Right hindlimb (tissue), 1 donor: ENCODE measurements at places on chromosomes 5 and 9.

DNA sequence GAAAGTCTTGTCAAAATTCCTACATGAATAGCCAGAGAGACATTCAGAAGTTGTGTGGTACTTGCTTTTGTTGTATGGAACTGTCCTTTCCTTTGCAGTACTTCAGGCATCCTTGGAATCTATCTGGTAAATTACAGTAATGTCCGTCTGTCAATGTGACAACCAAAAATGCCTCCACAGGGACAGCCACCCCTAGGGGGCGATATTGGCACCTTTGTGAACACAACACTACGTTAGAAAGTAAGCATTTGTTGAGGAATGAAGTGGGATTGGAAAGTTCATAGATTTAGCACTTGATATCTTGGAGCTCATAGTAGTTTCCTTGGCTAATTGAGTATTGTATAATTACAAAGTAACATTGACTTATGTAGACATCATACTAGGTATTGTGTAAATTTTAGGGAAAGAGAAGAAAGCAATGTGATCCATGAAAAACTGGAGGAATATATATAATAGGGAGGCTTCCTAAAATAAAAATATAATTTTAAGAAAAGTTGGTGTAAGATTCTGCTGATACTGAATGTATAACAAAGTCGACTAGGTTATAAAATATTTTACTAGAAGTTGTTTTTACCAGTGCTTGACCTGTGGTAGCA, 32.7 kb downstream of the TMEFF1 start:
- no peak for DNase-seq

GRCh38 chr9:76213751-76214150, 180.5 kb downstream of the RFK start:
- DNase-seq: no peak

- no peak for DNase-seq
Measured at GRCh38 chr5:136275601-136276000, 82.6 kb upstream of the SMIM32 start.

DNA sequence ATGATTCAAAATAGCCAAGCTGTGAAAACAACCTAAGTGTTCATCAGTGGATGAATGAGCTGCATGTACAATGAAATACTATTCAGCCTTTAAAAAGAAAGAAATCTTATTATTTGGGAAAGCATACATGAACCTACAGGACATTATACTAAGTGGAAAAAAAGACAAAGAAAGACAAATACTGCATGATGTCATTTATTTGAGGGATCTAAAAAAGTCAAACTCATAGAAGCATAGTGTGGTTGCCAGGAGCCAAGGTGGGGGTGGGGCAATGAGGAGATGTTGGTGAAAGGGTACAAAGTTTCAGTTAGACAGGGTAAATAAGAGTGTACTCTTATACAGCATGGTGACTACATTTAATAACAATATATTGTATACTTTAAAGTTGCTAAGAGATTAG, 261.5 kb downstream of the PARP8 start:
- no peak for DNase-seq

DNA sequence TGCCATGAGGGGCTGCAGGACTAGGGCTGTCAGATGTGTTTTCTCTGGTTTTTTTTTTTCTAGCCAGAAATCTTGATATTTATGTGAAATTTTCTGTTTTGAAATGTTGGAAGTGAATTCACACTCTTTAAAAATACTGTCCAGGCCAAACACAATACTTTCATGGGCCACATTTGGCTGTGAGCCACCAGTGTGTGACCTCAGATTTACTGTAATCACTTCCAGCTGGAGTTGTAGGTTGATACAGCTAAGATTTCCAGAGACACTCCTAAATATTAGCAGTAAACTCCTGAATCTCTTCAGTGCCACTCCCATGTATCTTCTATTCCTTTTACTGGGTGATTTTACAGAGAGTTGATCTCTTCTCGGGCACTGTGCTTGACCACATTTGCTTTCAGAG, 92.2 kb upstream of the CKMT2 start:
- peak; percentile 85 for DNase-seq

- DNase-seq: no peak
Measured at GRCh38 chr9:95724253-95724991, 151.1 kb upstream of the ERCC6L2 start.

- no peak for DNase-seq
Measured at GRCh38 chr9:91289244-91289643, 72.5 kb downstream of the AUH start.

- DNase-seq: no peak
Measured at GRCh38 chr9:24817756-24818155, 272.1 kb upstream of the IZUMO3 start.

DNA sequence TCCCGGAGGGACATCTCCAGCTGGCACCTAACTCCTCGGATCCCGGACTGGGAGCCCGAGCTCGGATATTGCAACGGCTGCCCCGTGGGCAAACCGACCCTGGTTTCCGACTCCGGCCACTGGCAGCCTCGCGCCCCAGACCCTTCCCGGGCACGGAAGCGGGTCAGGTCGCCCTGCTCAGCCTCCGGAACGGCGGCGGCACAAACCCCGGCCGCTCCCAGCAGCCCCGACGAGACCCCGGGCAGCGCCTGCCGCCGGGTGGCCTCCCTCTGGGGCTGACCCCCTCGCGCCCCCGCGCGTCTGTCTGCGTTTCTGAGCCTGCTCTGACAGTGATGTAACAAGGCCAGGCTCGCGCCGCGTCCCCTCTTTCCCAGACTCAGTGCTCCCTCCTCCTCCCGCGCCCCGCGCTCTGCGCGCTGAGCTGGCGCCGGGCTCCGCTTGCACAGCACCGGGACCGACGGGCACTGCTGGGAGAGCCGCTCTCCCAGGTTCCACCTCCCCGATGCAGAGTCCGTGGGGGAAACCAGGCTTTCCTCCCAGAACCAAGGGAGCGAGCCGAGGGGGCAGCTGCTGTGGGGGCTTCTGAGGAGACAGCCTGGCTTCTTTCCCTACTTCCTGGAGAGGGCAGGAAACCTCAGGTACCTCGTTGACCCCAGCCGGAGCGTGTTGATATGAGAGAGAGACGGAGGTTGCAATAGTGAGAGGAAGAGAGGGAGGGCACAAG, at the start of gene TMEM215:
Gene TMEM215, plus strand, starts transcription at position 373 of the 724 bp plus-strand sequence. CDS start 644 bp downstream, outside the sequence.
- DNase-seq: peak; percentile 50

GRCh38 chr5:166957782-166958181, 1333.7 kb upstream of the WWC1 start:
- no peak for DNase-seq
